ENCODE measurements at places on chromosomes 13 and 19.
A peak's percentile ranks its signal among the peaks of the same experiment; 100 is the strongest.

- DNase-seq, result no peak
Measured at GRCh38 chr13:93745884-93746283, 519.3 kb downstream of the GPC6 start.

GRCh38 chr13:110572778-110573118, 11.2 kb upstream of the RAB20 start:
- DNase-seq, result no peak

DNA sequence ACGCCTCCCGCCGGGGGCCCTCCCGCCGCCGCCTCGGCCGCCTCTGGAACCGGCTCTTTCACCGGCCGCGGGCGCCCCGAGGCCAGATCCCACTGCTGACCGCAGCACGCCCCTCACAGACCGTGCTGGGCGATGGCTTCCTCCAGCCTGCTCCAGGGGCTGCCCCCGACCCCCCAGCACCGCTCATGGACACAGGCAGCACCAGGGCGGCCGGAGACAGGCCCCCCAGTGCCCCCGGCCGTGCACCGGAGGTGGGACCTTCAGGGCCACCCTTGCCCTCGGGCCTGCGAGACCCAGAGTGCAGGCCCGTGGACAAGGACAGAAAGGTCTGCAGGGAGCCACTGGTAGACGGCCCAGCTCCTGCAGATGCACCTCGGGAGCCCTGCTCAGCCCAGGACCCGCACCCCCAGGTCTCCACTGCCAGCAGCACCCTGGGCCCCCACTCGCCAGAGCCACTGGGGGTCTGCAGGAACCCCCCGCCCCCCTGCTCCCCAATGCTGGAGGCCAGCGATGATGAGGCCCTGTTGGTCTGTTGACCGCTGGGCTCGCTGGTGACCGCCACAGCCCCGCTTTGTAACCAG, 13.0 kb downstream of the LRP3 start:
- DNase-seq, result no peak

- no peak for DNase-seq
Measured at GRCh38 chr19:37303591-37304171, 67.2 kb upstream of the ZNF527 start.

- DNase-seq, result no peak
Measured at GRCh38 chr13:97986835-97987234, 33.4 kb downstream of the IPO5 start.

- DNase-seq, result no peak
Measured at GRCh38 chr13:45537516-45537915, 72.8 kb downstream of the COG3 start.

DNA sequence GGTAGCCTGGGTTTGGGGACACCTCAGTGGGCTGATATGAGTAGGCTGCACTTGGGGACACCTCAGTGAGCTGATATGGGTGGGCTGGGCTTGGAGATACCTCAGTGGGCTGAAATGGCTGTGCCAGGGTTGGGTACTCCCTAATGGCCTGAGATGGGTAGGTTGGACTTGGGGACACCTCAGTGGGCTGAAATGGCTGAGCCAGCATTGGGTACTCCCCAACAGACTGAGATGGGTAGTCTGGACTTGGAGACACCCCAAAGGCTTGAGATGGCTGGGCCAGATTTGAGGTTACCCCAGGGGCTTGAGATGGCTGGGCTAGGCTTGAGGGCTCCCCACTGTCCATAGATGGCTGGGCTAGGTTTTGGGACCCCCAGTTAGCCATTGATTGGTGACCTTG, 12.1 kb downstream of the IQCN start:
- DNase-seq, result no peak

GRCh38 chr13:107847406-107847805, 367.9 kb downstream of the LIG4 start:
- no peak for DNase-seq

GRCh38 chr13:49976314-49977258, 20.3 kb upstream of the TRIM13 start:
- DNase-seq, result peak; percentile 37

- no peak for DNase-seq
Measured at GRCh38 chr13:34350671-34351070, 532.7 kb downstream of the RFC3 start.

- no peak for DNase-seq
Measured at GRCh38 chr13:92187378-92187989, 789.1 kb downstream of the GPC5 start.

DNA sequence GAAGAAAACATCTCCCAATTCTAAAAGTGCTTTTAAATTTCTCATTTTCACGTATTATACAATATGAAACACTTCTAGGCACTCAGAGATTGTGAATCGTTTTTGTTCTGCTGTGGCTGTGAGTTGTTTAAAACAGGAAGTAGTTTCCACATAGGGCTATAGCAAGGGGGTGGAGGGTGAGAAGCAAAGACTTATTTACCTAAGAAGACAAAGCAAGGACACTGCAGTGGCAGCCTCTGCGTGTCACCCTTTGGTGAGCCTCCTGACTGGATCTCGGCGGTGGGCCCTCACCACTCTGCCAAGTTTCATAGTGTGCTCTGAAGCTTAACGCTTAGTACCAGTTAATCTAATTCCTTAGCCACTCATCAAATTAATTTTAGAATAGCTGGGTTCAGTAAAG, 56.8 kb downstream of the TNFSF13B start:
- no peak for DNase-seq

DNA sequence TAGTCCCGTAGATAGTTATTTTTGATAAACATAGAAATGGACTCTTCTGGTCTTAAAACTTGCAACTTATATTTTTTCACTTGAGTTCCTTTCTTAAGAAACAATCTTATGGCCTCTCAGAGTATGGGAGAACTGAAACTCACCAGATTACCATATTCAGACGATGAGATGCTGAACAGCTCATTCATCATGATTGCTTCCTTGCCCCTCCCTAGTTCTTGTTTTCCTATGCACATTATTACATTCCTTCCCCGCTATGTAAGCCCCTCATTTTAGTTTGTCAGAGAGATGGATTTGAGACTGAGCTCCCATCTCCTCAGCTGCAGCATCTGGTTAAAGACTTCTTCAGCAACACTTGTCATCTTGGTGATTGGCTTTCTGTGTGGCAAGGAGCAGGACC, 158.5 kb downstream of the SLITRK6 start:
- DNase-seq, result no peak

GRCh38 chr19:33627962-33628839, 6.4 kb downstream of the CHST8 start:
- no peak for DNase-seq

- DNase-seq, result no peak
Measured at GRCh38 chr19:54530866-54531265, 28.2 kb downstream of the LAIR2 start.

- no peak for DNase-seq
Measured at GRCh38 chr13:42656161-42656560, 82.2 kb downstream of the TNFSF11 start.

DNA sequence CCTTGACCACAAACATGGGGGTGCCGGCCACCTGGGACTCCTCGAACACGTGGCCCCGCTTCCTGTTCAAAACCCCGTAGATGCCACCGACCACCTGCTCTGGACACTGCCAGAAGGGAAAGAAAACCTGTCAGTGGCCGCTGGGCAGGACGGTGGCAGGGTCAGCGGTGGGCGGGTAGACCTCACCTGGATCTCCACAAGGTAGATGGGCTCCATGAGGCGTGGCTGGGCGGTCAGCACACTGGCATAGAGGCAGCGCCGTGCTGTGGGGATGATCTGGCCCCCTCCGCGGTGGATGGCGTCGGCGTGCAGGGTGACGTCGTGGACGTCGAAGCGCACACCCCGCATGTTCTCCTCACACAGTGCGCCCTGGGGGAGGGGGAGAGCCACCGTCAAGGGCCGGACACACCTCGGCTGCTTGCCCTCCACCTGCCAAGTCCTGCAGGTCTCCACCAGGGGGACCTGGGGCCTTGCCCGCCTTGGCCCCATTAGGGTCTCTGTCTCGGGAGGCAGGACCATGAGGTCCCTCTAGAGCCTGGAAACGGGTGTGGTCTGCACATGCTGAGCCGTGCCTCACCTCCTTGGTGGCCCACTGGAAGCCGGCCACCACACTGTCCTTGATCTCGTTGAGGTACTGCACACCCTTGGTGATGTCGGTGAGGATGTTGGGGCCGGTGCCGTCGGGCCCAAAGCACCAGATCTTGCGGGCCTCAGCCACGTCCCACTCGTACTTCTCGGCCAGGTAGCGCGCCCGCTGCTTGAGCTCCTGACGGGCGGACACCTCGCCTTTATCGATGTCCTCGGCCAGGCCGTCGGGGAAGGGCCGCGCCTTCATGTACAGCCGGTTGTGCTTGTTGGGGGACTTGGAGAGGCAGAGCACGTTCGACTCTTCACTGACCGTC, 6.6 kb upstream of the DAPK3 start:
- DNase-seq, result no peak

DNA sequence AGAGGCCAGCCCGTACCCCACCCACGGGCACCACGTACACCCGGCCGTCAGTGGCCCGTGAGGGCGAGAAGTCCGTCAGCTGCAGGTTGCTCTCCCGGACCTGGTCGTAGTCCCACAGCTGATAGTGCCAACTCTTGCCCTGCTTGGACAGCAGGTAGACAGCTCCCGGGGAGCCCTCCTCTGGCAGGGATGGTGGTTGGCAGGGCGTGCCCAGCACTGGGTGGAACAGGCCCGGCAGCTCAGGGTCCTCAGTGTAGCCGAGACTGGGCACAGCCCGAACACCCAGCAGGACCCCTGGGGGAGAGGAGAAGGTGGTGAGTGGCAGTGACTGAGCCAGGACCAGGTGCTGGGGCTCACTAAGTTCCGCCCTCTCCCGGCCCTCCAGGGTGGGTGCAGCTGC, 7.8 kb downstream of the ACTMAP start:
- DNase-seq, result no peak

DNA sequence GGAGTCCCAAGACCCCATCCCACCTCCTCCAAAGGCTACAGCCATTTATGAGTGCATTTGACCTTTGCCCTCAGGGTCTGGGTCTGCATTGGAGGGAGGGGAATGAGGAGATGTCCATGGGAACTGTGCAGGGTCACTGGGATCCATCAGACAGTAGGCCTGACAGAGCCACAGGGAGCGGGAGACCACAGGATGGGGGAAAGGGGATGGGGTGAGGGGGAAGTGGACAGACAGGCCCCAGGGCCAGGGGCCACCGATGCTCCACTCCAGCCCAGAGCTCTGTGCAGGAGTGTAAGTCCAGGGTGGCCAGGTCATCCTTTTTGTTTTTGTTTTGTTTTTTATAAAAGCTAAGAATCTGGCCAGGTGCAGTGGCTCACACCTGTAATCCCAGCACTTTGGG, 82.5 kb downstream of the CHST8 start:
- DNase-seq, result no peak

DNA sequence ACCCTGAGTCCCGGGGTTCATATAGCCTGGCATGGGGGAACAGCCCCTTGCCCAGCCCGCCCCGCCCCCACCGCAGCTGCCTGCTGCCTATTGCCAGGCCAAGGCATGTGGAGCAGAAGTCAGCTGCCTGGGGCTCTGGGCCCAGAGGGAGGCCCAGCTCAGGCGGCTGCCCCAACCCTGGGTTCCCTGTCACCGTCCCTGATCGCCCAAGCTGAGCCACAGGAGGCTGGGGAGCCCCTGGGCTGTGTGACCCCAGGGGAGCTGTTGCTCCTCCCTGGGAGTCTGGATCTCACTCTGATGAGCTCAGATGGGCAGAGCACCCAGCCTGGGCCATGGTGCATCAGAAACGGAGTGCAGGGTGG, 1.4 kb downstream of the PLIN4 start:
- DNase-seq, result no peak

- DNase-seq, result no peak
Measured at GRCh38 chr13:32009362-32009761, 22.2 kb upstream of the FRY start.

- DNase-seq, result no peak
Measured at GRCh38 chr13:35283856-35284255, 192.6 kb downstream of the MAB21L1 start.

DNA sequence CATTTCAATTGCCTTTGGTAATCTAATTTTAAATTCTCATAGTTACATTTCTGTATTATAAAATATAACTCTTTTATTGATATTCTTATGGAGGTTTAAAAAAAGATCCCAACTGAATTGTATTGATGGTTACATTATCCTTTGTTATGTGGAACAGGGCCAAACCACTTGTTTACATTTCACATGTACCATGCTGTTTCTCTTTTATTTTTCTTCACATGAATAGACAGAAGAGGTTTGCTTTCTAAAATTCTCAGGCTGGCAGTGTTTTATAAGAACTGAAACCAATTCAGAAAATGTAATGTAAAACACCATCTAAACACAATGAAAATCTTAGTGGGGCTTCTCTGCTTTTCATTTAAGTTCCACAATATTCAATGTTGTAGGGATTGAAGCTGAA, 122.5 kb downstream of the GPC5 start:
- DNase-seq, result peak; percentile 48

DNA sequence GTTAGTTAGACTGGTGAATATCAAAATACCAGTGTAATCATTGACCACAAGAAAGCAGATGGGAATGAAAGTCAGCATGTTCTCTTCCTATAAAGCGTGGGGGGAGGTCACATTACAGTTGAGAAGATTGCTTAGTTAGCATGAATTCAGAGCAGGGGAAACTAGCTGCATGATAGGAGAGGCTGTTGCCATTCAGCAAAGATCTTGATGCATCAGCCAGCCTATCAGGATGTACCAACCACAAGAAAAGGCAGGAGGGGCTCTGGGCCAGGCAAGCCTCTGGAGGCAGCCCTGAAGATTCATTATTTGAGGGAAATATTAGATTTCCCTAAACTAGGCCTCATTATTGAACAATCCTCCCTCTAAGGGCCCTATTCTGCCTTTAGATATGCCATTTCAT, 5.0 kb upstream of the MTMR6 start:
- no peak for DNase-seq

- DNase-seq, result peak; percentile 24
Measured at GRCh38 chr13:76516013-76516412, 370.2 kb downstream of the KCTD12 start.

GRCh38 chr19:49616532-49616931, 23.4 kb downstream of the RRAS start:
- no peak for DNase-seq

- no peak for DNase-seq
Measured at GRCh38 chr19:18349524-18350128, 9.2 kb downstream of the PGPEP1 start.

DNA sequence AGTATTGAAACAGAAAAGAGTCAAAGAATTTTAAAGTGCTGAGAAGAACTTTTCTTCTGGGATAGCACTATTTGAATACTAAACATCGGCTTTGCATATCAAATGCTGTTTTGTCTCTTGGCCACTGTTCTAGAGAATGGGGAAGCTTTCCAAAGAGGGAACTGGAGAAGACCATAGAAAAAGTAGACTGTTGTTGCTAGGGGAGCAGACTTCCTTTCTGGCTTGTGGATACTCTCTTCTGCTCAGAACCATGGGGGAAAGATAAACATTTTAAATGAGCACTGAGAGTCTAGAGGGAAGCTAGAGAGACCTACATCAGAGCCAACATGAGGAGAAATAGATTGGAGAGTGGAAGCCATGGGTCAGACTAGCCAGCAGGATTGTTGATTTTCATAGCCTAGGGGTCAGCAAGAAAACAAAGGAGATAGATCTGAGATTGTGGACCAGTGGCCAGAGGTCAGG, 315.7 kb downstream of the KCTD12 start:
- no peak for DNase-seq

DNA sequence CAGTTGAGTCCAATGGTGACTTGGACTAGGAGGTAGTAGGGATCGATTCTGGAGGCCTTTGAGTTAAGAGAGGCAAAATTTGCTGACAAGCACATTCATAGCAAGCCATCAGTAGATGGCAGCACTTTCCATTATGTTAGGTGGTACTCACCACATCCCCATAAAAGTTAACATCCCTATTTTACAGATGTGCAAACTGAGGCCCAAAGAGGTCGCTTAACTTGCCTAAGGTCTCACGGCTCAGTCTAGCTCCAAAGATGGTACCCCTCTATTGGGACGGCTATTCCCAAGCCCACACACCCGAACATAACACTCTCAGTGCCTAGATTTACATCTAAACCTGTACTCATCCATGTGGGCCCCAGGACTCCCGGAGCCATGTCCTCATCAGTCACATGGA, 21.5 kb upstream of the FOSB start:
- no peak for DNase-seq
